ENCODE measurements at places on chromosomes 11 and 22.

DNA sequence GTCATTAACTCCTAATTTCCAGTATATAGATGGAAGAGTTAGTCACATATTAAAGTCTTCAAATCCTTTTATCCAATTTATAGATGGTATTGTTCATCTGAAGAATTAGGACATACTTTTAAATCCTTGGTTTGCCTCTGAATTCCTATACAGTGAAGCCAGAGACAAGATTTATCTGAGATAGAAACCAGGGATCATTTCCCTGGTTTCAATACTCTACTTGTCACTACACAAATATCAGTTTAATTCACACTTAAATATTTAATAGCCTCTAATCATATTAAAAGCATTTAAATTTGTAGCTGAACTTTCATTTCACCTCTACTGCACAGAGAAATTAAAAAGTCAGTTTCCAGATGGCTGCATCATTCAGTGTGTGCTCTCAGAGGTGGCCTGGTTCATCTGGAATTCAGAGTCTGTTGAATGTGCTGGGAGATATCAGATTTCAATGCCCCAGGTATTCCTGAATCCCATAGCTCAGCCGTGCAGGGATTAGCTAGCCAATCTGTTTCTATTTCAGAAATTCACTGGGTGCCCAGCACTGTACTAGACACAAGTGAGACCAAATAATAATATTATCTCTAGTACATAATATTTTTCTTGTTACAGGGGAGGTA is 344.3 kb downstream of the AASDHPPT start:
- DNase-seq, result no peak

- DNase-seq, result no peak
Measured at GRCh38 chr11:19474954-19475721, 234.4 kb upstream of the E2F8 start.

- DNase-seq, result no peak
Measured at GRCh38 chr11:67601098-67601497, 5.6 kb upstream of the NDUFV1 start.

DNA sequence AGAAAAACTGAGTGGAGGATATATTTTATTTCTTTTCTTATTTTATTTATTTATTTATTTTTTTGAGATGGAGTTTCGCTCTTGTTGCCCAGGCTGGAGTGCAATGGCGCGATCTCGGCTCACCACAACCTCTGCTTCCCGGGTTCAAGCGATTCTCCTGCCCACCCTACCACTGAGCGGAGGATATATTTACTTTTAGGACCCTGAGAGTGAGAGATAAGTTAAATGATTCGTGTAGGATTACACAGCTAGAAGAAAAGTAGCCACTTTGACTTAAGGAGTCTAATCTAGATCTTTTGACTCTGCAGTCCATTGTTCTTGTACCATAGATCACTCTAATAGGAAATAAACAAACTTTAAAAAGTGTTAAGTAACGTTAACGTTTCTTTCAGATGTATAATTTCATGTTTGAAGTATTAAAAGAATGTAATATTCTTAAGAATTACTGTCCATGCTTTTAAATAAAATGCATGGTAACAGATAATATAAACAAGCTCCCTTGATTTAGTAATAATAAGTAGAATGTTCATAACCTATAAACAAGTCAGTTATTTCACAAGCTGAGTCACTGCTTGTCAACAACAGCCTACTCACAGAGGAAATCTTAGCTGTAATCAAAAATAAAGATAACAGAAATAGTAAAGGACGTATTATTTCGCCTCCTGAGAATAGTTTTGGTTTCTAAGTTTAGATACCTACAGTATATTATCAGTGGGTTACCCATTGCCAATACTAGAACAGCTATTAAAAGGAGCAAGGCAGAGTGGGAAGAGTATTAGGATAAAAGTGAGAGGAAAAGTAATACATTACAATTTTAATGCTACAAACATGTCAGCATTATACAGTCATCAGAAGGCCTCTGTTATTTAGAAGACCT is 18.6 kb downstream of the USP47 start:
- DNase-seq, result no peak

DNA sequence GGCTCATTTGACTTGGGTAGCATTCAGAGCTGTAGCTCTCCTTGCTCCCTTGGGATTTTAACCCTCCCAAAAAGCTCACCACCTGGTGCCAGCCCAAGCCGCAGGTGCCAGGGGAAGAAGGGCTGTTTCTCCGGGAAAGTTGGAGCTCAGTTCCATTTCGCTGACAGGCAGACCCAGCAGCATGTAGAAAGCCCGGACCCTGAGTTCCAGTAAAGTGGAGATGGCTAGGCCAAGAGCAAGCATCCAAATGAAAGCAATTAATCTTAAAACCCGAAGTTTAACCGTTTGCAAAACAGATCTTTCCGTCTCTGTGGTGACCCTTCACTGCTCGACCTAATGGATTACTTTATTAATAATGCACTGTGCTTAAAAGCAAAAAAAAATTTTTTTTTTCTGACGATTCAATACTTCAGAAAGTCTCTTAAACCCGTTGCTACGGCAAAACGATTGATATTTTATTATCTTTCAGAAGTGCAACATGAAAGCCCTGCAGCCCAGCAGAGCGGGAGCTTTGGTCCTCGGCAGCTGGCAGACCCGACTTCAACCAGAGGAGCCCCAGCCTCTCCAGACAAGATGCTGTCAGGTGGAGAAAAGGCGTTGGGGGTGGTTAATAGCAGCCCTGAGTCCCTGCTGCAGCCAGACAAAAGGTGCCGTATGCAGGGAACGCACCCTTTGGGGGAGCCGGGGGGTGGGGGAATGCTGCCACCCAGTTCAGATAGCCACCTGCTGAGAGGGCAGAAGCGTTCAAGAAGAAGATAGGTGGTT is 3.3 kb downstream of the LMO1 start:
- DNase-seq, result no peak

- DNase-seq, result no peak
Measured at GRCh38 chr22:37326726-37327125, 44.4 kb downstream of the CYTH4 start.

- no peak for DNase-seq
Measured at GRCh38 chr11:88035271-88035670, 140.0 kb downstream of the RAB38 start.

- DNase-seq, result no peak
Measured at GRCh38 chr11:47994417-47994816, 14.1 kb downstream of the PTPRJ start.

DNA sequence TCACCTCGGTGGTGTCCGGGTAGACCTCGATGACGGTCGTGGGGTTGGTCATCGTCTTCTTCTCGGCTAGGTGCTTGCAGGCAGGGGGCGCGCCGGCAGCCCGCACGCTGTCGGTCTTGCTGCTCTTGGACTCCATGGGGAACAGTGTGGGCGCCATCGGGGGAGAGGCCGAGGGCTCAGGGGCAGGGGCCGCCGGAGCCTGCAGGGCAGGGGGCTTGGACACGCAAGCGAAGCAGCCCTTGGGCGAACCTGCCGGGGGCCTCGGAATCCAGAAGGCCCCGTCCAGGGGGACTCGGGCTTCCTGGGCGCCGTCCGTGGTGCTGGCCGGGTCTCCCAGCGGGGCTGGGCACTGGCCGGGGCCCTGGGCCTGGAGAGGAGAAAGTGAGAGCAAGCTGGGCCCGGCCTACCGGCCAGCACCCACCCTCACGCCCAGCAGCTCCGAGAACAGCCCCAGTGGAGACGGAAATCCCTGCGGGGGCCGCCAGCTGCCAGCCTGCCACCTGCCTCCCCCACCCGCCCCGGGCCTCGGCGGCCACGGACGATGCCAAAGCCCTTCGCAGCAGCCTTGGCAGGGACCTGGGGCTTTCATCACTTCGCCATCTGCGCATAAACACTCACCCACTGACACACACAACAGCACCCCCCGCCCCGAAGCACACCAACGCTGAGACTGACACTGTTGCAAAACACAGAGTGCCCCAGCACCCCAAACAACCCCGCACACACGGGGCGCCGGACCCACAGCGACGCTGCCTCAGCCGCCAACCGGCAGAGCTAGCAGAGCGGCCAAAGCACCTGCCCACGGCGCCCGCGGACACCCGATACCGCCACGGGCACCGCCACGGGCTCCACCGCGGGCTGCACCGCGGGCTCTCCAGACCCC is 2.4 kb downstream of the IFITM10 start:
- DNase-seq, result no peak

GRCh38 chr11:330694-331357 is 10.2 kb upstream of the IFITM3 start:
- DNase-seq, result no peak

- DNase-seq, result no peak
Measured at GRCh38 chr11:3003396-3004231, 11.5 kb upstream of the NAP1L4 start.

GRCh38 chr11:134514354-134514951 is 102.4 kb upstream of the B3GAT1 start:
- DNase-seq, result no peak

GRCh38 chr11:3174387-3174786 is 9.3 kb upstream of the OSBPL5 start:
- DNase-seq, result no peak
